Central memory CD8-positive, alpha-beta T cell (primary cell): ENCODE measurements at places on chromosomes 12 and 14.
A peak's percentile ranks its signal among the peaks of the same experiment; 100 is the strongest.

- H3K27ac ChIP-seq: peak overlapping the region; percentile 63
- no peaks in the 10 kb centered on the region for H3K27me3 ChIP-seq
- H3K4me3 ChIP-seq: peak overlapping the region; percentile 31
- DNase-seq: no peak
- peaks cover 3% of the 10 kb centered on the region for H3K36me3 ChIP-seq
- H3K4me1 ChIP-seq: peaks cover 68% of the 10 kb centered on the region
Measured at GRCh38 chr14:91891721-91892220, 24.4 kb upstream of the TC2N start.

- H3K27ac ChIP-seq: no peak overlapping the region
- no peaks in the 10 kb centered on the region for H3K4me1 ChIP-seq
- H3K27me3 ChIP-seq: no peaks in the 10 kb centered on the region
- DNase-seq: no peak
- no peak overlapping the region for H3K4me3 ChIP-seq
Measured at GRCh38 chr12:20646239-20646827, 48.8 kb upstream of the SLCO1C1 start.

DNA sequence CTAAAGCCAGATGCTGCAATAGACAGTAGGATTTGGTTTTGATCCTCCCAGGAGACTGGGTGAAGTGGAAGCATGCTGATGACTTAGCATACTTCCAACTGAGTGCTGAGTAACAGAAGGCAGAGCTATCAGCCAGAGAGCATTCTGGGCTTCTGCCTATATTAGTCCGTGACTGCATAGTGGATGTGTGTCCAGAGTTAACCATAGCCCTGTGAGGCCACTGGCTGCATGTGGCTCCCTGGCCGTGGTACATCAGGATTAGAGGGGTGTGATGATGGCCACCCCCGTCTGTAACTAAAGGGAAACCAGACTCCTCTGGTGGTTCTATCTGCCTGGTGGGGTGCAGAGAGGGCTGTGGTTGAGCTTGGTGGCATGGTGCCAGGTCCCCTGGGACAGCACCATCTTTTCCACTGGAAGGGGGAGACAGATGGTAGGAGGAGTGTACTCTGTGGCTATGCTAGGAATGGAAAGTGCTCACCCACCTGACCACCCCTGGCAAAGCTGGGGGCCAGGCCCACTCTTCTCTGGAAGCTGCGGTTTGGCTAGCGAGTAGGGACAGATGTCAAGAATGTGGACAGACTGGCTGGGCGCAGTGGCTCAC is 27.4 kb downstream of the ABCD4 start:
- no peaks in the 10 kb centered on the region for H3K4me1 ChIP-seq
- no peak overlapping the region for H3K4me3 ChIP-seq
- peaks cover 19% of the 10 kb centered on the region for H3K27me3 ChIP-seq
- DNase-seq: no peak
- no peaks in the 10 kb centered on the region for H3K36me3 ChIP-seq

DNA sequence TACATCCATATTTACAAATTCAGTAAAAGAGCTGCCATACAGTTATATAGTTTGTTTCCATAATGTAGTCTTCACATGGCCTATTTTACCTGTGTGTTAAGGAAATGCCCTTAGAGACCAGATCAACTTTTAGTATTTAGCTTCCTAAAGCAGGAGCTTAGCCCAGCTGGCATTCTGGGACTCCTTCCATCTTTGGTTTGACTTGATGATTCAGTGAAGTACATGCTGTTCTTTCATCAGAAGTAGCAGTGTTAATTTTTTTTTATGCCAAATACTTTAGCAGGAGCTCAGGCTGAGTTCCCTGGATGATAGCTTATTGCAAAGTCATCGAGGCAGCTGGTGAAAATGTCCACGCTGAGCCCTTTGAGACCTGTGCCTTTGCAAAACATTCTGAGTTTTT is 101.0 kb downstream of the FOXG1 start:
- H3K27ac ChIP-seq: no peak overlapping the region
- H3K4me1 ChIP-seq: no peaks in the 10 kb centered on the region
- no peaks in the 10 kb centered on the region for H3K36me3 ChIP-seq
- no peak overlapping the region for H3K4me3 ChIP-seq
- H3K27me3 ChIP-seq: no peaks in the 10 kb centered on the region

GRCh38 chr12:111121840-111122239 is 201.5 kb upstream of the MYL2 start:
- H3K36me3 ChIP-seq: no peaks in the 10 kb centered on the region
- peaks cover 38% of the 10 kb centered on the region for H3K27me3 ChIP-seq
- H3K4me3 ChIP-seq: no peak overlapping the region

- H3K4me1 ChIP-seq: no peaks in the 10 kb centered on the region
- H3K4me3 ChIP-seq: no peak overlapping the region
- H3K36me3 ChIP-seq: no peaks in the 10 kb centered on the region
- peaks cover 18% of the 10 kb centered on the region for H3K27me3 ChIP-seq
Measured at GRCh38 chr12:98418357-98419075, 96.9 kb upstream of the TMPO start.

- H3K36me3 ChIP-seq: no peaks in the 10 kb centered on the region
- no peak for DNase-seq
- no peaks in the 10 kb centered on the region for H3K4me1 ChIP-seq
- H3K27ac ChIP-seq: no peak overlapping the region
Measured at GRCh38 chr12:61514016-61514415, 746.2 kb upstream of the USP15 start.

GRCh38 chr14:61780125-61780524 is 17.9 kb downstream of the SNAPC1 start:
- no peak overlapping the region for H3K27ac ChIP-seq
- H3K27me3 ChIP-seq: no peaks in the 10 kb centered on the region
- H3K36me3 ChIP-seq: peaks cover 28% of the 10 kb centered on the region
- no peak overlapping the region for H3K4me3 ChIP-seq
- no peak for DNase-seq

- H3K36me3 ChIP-seq: peaks cover 2% of the 10 kb centered on the region
- no peaks in the 10 kb centered on the region for H3K4me1 ChIP-seq
- no peak for DNase-seq
- H3K27ac ChIP-seq: no peak overlapping the region
Measured at GRCh38 chr12:32305163-32305562, 94.2 kb upstream of the FGD4 start.

DNA sequence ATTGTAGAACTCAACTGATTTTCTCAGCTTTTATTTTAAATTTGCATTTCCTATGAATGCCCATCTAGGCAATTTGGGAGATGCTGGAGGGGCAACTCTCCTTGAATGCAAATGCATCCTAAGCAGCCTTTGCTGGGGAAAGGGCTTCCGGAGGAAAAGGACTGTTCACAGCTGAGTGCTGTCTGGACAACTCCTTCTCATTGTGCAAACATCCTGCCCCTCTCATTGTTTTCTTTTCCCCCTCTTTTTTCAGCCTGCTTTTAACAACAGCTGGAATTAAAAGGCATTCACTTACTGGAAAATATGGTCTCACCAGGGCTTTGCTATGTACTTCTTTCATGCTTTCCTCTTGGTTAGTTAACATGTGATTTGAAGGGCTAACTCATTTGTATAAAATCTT is 397.8 kb downstream of the FUT8 start:
- no peak overlapping the region for H3K27ac ChIP-seq
- H3K27me3 ChIP-seq: no peaks in the 10 kb centered on the region
- H3K4me3 ChIP-seq: no peak overlapping the region
- peaks cover 2% of the 10 kb centered on the region for H3K36me3 ChIP-seq
- DNase-seq: no peak

DNA sequence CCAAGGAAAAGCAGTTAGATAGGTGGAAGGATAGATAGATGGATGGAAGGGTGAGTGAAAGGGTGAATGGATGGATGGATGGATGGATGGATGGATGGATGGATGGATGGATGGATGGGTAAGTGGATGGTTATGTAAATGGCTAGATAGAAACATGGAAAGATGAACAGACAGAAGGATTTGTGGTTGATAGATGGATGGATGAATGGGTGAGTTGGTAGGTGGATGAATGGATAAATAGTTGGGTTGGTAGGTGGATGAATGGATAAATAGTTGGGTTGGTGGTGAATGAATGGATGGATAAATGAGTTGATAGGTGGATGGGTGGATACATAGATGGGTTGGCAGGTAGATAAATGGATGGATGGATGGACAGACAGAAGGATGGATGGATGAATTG is 30.3 kb upstream of the FAM222A start:
- no peaks in the 10 kb centered on the region for H3K4me1 ChIP-seq
- no peak overlapping the region for H3K27ac ChIP-seq
- no peaks in the 10 kb centered on the region for H3K27me3 ChIP-seq
- no peak for DNase-seq
- H3K36me3 ChIP-seq: no peaks in the 10 kb centered on the region

DNA sequence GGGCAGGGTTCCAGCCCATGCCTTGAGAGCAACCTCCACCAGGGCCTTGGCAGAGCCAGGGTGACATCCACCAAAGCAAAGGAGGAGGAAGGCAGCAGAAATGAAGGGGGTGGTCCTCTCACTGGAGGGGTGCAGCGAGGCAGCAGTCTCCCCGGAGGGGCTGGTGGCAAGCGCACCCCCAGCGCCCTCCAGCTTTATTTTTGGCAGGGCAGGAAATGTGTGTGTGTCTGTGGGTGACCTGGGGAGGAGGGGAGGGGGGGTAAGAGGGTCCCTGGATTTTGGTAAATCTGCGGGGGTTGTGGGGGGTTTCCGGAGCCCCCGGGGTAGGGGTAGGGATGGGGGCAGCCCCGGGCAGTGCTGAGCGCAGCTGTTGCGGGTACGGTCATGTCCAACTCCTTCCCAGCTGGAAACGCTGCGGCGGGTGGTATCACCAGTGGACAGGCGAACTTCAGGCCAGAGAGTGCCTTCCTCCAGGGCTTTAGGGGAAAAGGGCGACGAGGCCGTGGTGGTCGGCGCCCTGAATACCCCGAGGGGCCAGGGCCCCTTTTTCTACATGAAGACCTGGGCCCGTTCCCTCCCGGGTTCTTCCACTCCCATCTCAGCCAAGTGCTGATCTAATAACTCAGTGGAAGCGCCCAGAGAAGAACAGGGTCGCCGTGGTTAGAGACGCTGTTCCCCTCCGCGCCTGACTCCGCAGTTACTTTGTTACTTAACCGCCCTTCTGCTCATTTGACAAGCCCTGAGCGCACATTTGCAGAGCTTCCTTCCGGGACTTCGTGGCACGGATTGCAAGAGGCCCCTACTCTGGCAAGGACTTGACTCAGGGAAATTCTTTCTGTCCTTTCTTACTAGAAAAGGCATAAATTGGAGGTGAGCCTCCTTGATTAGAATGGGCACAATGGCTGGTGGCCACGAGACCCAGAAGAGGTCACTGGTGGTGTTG is 55.2 kb downstream of the FOS start:
- peak overlapping the region; percentile 92 for H3K27ac ChIP-seq
- H3K4me1 ChIP-seq: peaks cover 19% of the 10 kb centered on the region
- peaks cover 8% of the 10 kb centered on the region for H3K27me3 ChIP-seq
- peak overlapping the region; percentile 74 for H3K4me3 ChIP-seq

GRCh38 chr12:1213618-1214205 is 222.7 kb downstream of the ERC1 start:
- no peaks in the 10 kb centered on the region for H3K4me1 ChIP-seq
- no peak overlapping the region for H3K4me3 ChIP-seq
- no peak for DNase-seq
- H3K36me3 ChIP-seq: peaks cover 4% of the 10 kb centered on the region

GRCh38 chr14:36857842-36858445 is 196.3 kb downstream of the PAX9 start:
- DNase-seq: no peak
- H3K4me1 ChIP-seq: no peaks in the 10 kb centered on the region
- peaks cover 3% of the 10 kb centered on the region for H3K36me3 ChIP-seq
- H3K27me3 ChIP-seq: no peaks in the 10 kb centered on the region

GRCh38 chr14:49212721-49213120 is 373.5 kb downstream of the RPS29 start:
- H3K4me1 ChIP-seq: no peaks in the 10 kb centered on the region
- H3K4me3 ChIP-seq: no peak overlapping the region
- H3K27ac ChIP-seq: no peak overlapping the region
- no peaks in the 10 kb centered on the region for H3K36me3 ChIP-seq

GRCh38 chr14:105055736-105056302 is 9.4 kb downstream of the GPR132 start:
- H3K27me3 ChIP-seq: no peaks in the 10 kb centered on the region
- peaks cover 40% of the 10 kb centered on the region for H3K4me1 ChIP-seq
- no peak for DNase-seq
- peak overlapping the region; percentile 84 for H3K27ac ChIP-seq

DNA sequence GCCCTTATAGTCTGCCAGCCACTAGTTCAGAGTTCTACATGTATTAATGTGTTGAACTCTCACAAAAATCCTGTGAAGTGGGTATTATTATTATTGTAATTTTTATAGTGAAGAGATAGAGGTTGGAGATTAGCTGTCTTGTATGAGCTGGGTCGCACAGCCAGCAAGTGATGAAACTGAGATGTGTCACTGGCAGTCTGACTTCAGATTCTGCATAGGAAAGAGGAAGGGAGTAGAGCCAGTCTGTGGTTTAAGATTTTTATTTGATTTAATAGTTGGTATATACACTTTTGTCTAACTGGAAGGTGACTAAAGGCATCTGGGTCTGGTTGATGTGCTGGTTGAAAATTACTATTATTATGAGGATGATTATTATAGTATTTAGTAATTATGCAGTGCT is 5.8 kb upstream of the FRS2 start:
- no peak for DNase-seq
- peaks cover 10% of the 10 kb centered on the region for H3K27me3 ChIP-seq
- H3K4me1 ChIP-seq: no peaks in the 10 kb centered on the region
- no peaks in the 10 kb centered on the region for H3K36me3 ChIP-seq

- H3K27me3 ChIP-seq: no peaks in the 10 kb centered on the region
- H3K4me3 ChIP-seq: no peak overlapping the region
Measured at GRCh38 chr14:42187846-42188245, 581.2 kb downstream of the LRFN5 start.

DNA sequence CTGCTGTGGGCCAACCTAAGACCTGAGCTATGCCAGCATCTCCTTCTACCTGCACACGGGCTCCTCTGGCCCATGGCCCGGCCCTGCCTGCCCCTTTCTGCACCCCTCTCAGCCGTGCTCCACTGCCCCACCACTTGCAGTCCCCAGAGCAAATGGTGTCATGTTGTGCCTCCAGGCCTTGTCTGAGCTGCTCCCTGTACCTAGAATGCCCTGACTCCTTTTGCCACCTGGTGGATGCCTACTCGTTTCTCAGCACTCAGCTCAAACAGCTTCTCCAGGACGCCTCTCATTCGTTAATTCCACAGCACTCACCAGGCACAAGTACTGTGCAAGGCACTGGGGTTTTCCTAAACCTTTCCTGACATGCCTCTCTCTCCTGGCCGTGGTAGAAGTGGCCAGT is 63.2 kb upstream of the PNMA1 start:
- H3K27ac ChIP-seq: no peak overlapping the region
- no peaks in the 10 kb centered on the region for H3K27me3 ChIP-seq
- H3K36me3 ChIP-seq: peaks cover 7% of the 10 kb centered on the region
- peaks cover 53% of the 10 kb centered on the region for H3K4me1 ChIP-seq

DNA sequence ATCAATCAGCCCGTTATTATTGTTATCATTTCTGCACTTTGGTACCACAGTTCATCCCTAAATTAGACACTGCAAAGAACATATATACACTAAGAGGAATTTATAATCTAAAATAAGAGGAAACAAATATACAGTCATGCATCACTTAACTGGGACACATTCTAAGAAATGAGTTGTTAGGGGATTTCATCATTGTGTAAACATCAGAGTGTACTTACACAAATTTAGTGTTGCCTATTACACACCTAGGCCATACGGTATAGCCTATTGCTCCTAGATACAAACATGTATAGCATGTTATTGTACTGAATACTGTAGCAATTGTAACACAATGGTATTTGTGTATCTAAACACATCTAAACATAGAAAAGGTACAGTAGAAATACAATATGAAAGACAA is 190.5 kb downstream of the BMP4 start:
- DNase-seq: no peak
- no peaks in the 10 kb centered on the region for H3K27me3 ChIP-seq
- no peaks in the 10 kb centered on the region for H3K4me1 ChIP-seq
- H3K4me3 ChIP-seq: no peak overlapping the region
- no peak overlapping the region for H3K27ac ChIP-seq
